Activated B cell treated with CpG ODN at 0.5 μM for 24 hours (primary cell): ENCODE measurements at places on chromosomes 11 and 22.

DNA sequence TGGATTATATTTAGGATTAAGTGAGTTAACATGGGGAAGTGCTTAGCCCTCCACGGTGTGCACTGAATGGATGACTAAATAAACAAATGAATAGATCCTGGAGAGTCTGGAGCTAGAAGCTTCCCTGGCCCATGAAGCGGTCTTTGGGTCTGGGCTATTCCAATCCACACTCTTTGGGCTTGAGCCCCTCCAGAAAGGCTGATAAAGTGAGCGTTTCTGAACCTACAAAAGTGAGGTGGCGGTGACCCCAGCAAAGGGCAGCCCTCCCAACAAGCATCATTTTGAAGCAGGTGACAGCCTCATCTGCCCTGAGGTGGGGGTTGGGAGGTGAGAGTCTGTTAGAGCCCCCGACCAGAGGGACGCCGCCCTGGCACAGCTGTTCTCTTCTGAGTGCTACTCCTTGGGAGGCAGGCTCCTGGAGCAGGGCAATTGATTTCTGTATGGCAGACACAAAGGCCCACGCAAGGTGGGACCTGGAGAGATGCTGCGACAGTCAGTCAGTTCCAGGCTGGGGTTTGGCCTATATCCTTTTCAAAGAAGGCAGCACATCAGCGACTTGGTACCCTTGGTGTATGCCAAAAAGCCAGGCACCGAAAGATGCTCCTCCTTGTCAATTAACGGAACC is 157.8 kb downstream of the CACNA1I start:
- H3K27ac ChIP-seq, result no peak overlapping the region
- no peak overlapping the region for H3K4me3 ChIP-seq

DNA sequence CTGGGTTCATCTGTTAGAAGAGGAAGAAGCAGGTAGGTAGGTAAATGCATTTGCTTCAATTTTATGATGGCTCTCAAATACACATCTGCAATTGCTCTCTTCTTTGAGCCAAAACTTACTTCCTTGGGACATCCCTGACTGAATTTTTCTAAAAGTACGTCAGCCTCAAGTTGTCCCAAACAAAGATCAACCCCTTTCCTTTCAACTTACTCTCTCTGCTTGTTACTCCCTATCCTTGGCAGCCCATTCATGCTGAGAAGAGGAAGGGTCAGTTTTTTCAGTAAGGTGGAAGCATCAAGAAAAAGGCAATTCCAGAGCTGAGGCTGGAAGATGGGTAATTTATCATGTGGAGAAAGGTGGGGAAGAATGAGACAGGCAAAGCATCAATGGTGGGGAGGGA is 111.2 kb downstream of the LRRC32 start:
- no peak overlapping the region for H3K4me3 ChIP-seq
- H3K27ac ChIP-seq, result no peak overlapping the region
- peaks cover 15% of the 10 kb centered on the region for H3K27me3 ChIP-seq
- peaks cover 1% of the 10 kb centered on the region for H3K4me1 ChIP-seq

GRCh38 chr11:16690086-16690485 is 48.4 kb upstream of the C11orf58 start:
- peaks cover 3% of the 10 kb centered on the region for H3K27me3 ChIP-seq
- no peaks in the 10 kb centered on the region for H3K36me3 ChIP-seq
- no peak for DNase-seq
- no peaks in the 10 kb centered on the region for H3K4me1 ChIP-seq

- H3K4me1 ChIP-seq, result no peaks in the 10 kb centered on the region
- peaks cover 21% of the 10 kb centered on the region for H3K36me3 ChIP-seq
- DNase-seq, result no peak
- no peaks in the 10 kb centered on the region for H3K27me3 ChIP-seq
- no peak overlapping the region for H3K4me3 ChIP-seq
Measured at GRCh38 chr11:111735262-111736116, 30.7 kb downstream of the PPP2R1B start.

DNA sequence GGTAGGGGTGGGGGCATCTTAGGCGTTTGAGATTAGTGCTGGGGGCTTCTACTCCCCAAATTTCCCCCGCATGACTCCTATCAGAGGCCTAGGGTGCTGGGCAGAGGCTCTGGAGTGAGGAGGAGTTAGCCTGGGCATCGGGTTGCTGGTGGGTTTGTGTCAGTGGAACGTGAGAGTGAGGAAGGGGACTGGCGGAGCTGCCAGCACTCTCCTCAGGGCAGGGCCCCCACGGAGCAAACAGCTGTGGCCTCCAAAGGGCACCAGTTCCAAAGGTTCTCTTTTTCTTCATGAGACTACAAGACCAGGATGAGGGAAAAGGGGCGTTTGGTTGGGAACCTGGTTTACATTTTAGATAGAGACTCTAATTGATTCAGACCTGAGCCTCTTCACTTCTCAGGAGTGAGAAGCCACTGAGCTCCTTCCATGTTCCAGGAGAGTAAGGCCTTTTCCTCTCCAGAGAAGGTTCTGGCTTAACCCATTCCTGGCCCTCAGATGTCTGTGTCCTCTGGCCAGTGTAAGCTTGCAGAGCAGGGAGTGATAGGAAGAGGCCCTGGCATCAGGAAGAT is 35.6 kb upstream of the CDON start:
- no peak overlapping the region for H3K4me3 ChIP-seq
- DNase-seq, result no peak
- H3K27ac ChIP-seq, result no peak overlapping the region
- no peaks in the 10 kb centered on the region for H3K4me1 ChIP-seq
- H3K27me3 ChIP-seq, result peaks cover 8% of the 10 kb centered on the region

- no peak overlapping the region for H3K4me3 ChIP-seq
- H3K27ac ChIP-seq, result no peak overlapping the region
- DNase-seq, result no peak
- H3K4me1 ChIP-seq, result no peaks in the 10 kb centered on the region
- peaks cover 36% of the 10 kb centered on the region for H3K27me3 ChIP-seq
Measured at GRCh38 chr11:128874427-128874826, 7.3 kb upstream of the KCNJ1 start.

- H3K36me3 ChIP-seq, result peaks cover 46% of the 10 kb centered on the region
- peak overlapping the region; percentile 79 for H3K27ac ChIP-seq
- H3K4me1 ChIP-seq, result peaks cover 26% of the 10 kb centered on the region
Measured at GRCh38 chr22:46336119-46337078, 885 bp downstream of the TRMU start.

GRCh38 chr11:121476379-121477032 is 23.7 kb upstream of the SORL1-AS1 start:
- H3K4me1 ChIP-seq, result peaks cover 36% of the 10 kb centered on the region
- no peak overlapping the region for H3K27ac ChIP-seq
- H3K27me3 ChIP-seq, result no peaks in the 10 kb centered on the region
- DNase-seq, result no peak
- H3K4me3 ChIP-seq, result no peak overlapping the region

DNA sequence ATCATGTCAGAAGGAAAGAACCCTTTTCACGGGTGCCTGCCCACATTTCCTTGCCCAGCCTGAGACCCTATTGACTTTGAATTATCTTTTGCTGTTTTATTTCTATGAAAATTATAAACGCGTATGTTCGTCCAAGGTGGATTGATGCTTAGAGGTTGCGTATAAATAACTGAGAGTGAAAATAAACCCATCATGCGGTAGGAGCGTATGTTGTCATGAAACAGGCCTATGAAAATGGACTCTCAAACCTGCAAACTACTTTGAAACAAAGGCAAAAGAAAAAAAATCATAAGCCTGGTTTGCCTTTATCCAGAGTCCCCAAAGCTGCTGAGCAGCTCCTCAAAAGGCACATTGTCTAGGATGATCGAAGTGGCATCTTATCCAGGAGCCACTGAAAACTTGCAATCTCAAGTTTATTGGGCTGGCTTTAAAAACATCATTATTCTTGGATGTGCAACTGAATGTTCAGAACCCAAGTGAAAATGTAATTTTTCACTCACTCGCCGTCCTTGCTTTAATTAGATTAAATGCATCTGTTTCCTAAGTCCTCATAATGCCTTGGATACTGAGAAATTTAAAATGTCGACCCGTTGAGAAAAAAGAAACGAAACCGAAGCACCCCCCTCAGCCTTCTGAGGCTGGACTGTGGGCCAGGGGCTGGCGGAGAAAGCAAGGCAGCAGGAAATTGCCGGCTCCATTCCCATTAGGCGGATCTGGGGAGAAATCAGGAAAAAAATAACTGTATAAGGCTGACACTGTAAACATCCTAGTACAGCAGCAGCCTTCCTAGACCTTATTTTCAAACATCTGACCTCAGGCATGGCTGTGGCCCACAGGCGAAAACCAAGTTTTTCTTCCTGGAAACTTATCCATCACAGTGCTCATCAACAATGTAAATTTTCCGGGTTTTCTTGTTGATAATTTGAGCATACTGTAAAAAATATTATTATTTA is 82.9 kb upstream of the PPARA start:
- peaks cover 3% of the 10 kb centered on the region for H3K36me3 ChIP-seq
- peaks cover 30% of the 10 kb centered on the region for H3K4me1 ChIP-seq
- DNase-seq, result no peak
- no peaks in the 10 kb centered on the region for H3K27me3 ChIP-seq
- H3K4me3 ChIP-seq, result no peak overlapping the region

- H3K36me3 ChIP-seq, result no peaks in the 10 kb centered on the region
- peaks cover 4% of the 10 kb centered on the region for H3K27me3 ChIP-seq
- no peak overlapping the region for H3K27ac ChIP-seq
Measured at GRCh38 chr11:65560555-65561418, 2.6 kb upstream of the LTBP3 start.

DNA sequence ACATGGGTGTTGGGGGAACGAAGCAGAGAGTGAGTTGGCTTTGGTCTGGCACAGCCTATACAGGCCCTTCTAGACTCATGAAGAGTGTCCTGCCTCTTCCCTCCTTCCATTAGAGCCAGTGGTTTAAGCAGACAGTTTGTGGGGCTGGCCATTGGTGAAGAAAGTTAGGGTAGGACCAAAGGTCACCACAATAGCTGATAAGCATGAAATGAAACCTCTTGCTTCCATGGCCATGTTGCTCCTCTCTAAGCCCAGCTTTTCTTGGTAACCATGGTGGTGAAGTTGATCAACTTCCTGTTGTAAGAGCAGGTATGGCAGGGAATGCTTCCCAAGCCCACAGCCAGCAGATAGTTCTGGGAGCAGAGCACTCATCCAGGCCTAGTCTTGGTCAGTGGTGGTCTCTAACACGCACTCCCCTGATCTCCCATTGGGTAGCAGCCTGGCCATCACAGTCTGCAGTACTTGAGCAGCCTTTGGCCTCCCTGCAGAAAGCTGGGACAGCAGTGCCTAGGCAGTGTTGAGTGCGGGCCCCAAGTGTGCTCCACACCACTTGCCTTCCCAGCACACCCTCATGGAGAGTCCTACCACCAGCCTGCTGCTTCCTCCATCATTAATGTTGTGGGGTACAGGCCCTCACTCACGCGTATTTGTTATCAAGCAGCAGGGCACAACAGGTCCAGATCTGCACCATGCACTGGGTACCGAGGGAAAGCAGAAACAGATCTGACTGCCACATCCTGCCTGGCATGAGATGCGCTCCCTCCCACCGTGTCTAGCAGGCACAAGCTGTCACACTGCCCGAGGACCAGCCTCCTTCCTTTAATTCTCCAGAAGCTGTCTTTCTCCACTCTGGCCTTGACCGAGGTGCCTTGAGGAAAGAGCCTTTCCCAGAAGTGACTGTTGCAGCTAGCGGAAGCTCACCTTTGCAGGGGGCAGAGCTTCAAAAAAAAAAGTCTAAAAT is 65.8 kb upstream of the SUSD2 start:
- H3K27me3 ChIP-seq, result no peaks in the 10 kb centered on the region
- no peak overlapping the region for H3K4me3 ChIP-seq
- DNase-seq, result no peak
- H3K4me1 ChIP-seq, result no peaks in the 10 kb centered on the region

DNA sequence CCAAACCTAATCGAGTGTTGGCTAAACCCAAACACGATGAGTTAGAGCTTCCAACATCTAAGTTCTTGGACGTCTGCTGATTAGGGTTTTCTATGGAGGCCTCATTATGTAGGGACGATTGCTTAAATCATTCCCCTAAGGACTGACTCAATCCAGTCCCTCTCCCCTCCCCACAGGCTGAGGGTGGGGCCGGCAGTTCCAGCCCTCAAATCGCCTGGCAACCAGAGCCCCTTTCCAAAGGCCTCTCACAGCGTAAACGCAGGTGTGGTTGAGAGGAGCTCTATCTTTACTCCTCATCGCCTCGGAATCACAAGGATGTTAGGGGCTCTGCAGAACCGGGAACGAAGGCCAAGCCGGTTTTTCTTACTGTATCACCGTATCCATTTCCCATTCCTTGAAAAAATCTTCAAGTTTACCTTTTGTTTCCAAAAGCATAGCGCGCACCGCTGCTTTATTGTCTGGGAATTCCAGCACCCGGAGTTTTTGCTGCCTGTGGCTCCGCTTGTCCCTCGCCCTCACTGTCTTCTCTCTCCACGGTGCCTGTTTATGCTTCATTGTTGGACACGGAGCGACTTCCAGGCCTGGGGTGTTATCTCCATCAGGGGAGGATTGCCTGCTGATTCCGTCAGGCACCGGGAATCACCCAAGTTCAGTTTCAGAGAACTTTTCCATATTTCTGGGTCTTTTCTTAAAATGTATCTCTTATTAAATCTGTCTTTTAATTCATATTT is 13.8 kb upstream of the IFITM3 start:
- H3K36me3 ChIP-seq, result no peaks in the 10 kb centered on the region
- H3K4me1 ChIP-seq, result peaks cover 29% of the 10 kb centered on the region
- no peak overlapping the region for H3K4me3 ChIP-seq
- H3K27ac ChIP-seq, result no peak overlapping the region

- H3K27me3 ChIP-seq, result no peaks in the 10 kb centered on the region
- DNase-seq, result no peak
- peaks cover 82% of the 10 kb centered on the region for H3K36me3 ChIP-seq
Measured at GRCh38 chr22:24355574-24355973, 71.8 kb upstream of the ADORA2A start.
